Activated naive CD4-positive, alpha-beta T cell (primary cell): ENCODE measurements at places on chromosomes 12 and 14.

DNA sequence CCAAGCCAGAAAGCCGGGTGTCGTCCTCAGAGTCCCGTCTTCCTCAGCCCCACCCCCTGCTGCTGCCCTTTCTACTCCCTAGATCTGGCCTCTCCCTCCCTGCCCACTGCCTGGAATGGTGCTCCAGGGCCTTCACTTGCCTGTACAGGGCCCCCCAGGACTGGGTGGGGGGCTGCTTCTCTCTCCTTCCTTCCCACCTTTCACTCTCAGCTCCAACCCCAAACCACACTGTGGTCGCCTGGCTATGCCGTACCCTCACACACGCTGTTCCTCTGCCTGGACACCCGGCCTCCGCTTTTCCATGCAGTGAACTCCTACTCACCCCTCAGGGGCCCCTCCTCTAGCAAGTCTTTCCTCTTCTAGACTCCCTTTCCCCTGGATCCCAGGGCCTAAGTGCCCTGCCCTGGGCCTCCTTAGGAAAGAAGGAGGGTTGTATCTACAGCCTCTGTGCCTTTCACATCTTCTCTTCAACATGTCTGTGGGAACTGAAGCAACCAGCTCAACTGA is 25.5 kb upstream of the DIO3 start:
- no peak for DNase-seq

- DNase-seq: no peak
These were observed 64.7 kb upstream of the RFLNA start for GRCh38 chr12:124230117-124230757.

DNA sequence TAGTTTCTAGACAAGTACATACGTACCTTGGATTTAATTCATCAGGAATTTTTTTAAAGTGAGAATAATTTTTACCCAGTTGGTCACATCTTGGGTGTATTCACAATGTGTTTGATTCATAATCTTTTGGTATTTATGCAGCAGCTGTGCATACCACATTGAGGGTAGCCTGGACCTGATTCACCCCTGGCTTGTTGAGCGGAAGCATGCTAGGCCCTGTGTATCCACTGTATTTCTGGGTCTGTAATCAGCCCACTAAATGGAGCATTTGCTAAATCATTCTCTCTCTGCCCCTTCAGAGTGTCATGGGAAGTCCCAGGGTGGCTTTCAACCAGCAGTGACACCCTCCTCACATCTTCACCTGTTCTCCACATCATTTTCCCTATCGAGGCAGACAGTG is 203.8 kb upstream of the RGS6 start:
- no peak for DNase-seq

GRCh38 chr12:10069099-10069498 is 29.7 kb downstream of the CLEC1A start:
- no peak for DNase-seq

- no peak for DNase-seq
These were observed 11.5 kb downstream of the RIMKLB start for GRCh38 chr12:8709124-8709830.

DNA sequence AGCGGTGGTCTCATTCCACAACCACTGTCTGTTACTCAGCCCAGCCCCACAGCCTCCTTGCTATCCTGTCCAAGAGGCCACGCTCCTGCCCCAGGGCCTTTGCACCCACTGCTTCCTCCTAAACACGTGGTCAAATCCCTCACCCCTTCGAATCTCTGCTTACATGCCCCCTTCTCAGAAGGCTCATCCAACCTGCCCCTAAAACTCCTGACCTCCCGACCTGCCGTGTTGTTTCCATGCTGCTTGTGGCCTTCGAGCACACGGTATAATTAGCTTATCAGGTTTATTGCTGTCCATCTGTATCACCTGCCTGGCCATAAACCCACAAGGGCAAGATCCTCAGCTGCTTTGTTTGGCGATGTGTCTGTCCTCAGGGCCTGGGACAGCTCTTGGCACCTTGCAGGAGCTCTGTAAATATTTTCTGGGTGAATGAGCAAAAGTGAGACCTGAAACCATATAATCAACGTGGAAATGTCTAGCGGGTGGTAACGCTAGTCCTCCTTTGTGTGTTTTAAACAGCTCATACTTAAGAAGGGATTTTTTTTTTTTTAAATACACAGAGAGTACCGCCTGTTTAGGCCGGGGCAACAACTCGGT is 36.0 kb downstream of the SCARB1 start:
- no peak for DNase-seq

GRCh38 chr14:80352471-80352870 is 141.2 kb upstream of the DIO2 start:
- no peak for DNase-seq

DNA sequence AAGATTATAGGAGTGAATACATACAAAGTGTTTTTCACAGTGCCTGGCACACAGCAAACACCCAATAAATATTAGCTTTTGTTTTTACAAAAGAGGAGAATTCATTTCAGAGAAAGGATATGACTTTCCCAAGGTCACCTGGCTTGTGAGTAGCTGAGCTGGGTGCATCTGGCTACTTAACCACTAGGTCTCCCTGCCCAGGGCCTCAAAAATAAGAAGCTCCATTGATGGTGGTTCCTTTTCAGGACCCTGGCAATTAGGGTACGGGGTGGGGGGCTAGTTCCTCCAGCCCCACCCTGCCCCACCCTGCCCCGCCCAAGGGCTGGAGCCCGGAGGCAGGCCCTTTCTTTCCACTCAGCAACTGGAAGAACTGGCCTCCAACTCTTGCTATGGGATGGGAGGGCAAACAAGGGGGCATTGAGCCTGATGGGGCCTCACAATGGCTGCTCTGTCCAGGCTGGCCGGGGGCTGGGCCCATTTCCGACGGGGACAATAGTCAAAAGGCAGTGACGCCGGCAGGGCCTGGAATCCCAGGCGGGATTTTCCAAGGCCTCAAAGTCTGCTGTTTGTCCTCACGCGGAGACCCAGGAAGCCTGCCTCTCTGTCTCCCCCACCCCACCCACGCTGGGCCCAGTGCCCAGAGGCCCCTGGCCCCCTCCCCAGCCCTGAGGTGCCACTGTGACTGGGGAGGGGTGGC is 8.2 kb upstream of the ATG101 start:
- no peak for DNase-seq

DNA sequence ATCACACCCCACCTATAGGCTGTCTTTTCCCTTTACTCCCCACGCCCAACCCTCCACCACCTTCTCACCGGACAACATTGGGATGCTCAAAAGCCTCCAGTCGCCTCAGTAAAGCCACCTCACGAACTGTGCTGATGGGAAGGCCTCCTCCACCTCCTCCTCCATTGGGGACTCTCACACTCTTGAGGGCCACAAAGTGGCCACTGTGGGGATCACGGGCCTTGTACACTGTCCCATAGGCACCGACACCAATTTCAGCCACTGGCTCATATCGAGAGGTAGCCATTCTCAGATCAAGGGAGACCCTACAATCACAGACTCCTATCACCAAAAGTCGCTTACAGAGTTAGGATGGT is 700 bp downstream of the CDK4 start:
- DNase-seq: no peak
